Aorta (tissue), 5 donors: ENCODE measurements at places on chromosomes 1 and 21. TPM values are rescaled to one million over a fixed set of nuclear protein-coding genes. Genes with fewer than 3 reads are reported as not detected.

Gene HJV
- not detected for total RNA-seq

Gene FAM72A
- 3.3 TPM for total RNA-seq

Gene CKS1B
- total RNA-seq = 19.3 TPM

Gene ADGRB2
- 1.8 TPM for total RNA-seq

Gene MRPS15
- total RNA-seq = 34.7 TPM

Gene TRIM67
- not detected for total RNA-seq

Gene LORICRIN
- not detected for total RNA-seq

Gene S100A14
- not detected for total RNA-seq
